ENCODE measurements at places on chromosomes 4 and X. TPM values are rescaled to one million over a fixed set of nuclear protein-coding genes. Genes with fewer than 3 reads are reported as not detected.

DNA sequence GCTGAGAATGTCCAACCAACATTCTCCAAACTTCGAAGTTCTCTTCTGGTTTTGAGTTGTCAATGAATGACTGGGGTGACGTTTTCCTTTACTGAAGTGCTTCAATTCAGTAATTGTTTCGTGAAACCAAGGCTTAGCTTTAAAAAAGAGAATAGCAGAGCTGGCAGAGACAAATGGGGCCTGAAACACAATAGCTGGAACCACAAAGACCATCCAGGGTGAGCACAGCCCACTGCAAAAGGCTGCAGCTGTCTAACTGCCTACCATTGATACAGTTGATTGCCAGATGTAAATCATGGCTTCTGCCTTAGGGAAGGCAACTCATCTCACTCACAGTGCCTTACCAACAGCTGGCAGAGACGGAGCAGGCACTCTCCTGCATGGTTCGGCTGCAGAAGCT is 78.7 kb upstream of the ZNF518B start:
- no peak for DNase-seq

- no peak for DNase-seq
Observed at GRCh38 chr4:128287141-128287870, at the start of gene PGRMC2. Gene PGRMC2, minus strand, starts transcription at chr4:128287813. Its CDS starts 23 bp downstream, at chr4:128287790.

GRCh38 chrX:36436361-36436760 is 516.8 kb downstream of the CFAP47 start:
- DNase-seq = no peak

The DRD5 gene
- total RNA-seq = not detected

The SMARCAD1 gene
- total RNA-seq = 28.0 TPM

DNA sequence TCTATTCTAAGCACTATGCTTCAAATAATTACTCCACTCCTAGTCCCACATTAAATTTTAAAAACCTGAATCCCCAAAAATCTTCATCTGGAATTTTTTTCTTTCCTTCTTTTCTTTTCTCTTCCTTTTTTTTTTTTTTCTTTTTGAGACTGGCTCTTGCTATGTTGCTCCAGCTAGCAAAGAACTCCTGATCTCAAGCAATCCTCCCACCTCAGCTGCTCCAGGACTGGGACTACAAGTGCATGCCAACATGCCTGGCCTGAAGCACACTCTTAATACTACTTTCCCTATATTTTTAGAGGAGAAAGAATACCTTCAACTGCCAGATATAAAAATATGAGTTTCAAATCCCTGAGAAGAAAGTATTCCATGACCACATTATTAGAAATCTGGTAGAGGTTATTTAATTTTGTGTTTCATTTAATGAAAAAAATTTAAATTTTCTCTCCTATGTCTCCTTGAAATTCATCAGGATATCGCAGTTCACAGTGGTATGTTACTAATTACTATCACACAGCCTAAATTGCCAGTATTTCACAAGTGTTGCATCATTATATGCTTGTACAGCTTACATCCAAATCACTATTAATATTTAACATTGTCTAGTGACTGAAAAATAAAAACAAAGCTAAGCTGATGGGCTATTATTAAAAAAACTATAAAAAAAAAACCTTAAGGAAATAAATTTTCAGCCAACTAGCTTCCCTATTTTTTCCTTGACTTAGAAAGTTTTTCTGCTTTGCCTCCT is 227.8 kb downstream of the NAF1 start:
- no peak for DNase-seq

- DNase-seq = peak; percentile 32
Observed at GRCh38 chrX:30653415-30654131, at the start of gene GK. Gene GK, plus strand, starts transcription at chrX:30653423. Its CDS starts 115 bp downstream, at chrX:30653538.

DNA sequence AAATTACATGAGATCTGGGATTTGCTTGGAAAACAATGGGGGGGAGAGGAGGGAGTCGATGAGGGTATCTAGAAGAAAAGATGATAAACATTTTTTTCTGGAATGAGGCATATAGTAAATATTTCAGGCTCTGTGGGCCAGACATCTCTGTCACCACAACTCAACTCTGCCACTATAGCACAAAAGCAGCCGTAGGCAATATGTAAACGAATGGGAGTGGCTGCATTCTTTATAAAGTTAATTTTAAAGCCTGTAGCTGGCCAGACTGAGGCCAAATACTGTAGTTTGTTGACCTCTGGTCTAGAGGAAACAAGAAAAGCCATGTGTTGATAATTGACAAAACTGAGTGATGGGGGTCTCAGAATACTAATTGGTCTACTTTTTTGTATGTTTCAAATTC is 14.1 kb upstream of the TCEANC start:
- DNase-seq = no peak

The GDI1 gene
- total RNA-seq = 119 TPM

All from activated CD4-positive, alpha-beta memory T cell treated with anti-CD3 and anti-CD28 coated beads for 36 hours (primary cell).